ENCODE measurements at places on chromosomes 1 and 21. TPM values are rescaled to one million over a fixed set of nuclear protein-coding genes. Genes with fewer than 3 reads are reported as not detected.

DNA sequence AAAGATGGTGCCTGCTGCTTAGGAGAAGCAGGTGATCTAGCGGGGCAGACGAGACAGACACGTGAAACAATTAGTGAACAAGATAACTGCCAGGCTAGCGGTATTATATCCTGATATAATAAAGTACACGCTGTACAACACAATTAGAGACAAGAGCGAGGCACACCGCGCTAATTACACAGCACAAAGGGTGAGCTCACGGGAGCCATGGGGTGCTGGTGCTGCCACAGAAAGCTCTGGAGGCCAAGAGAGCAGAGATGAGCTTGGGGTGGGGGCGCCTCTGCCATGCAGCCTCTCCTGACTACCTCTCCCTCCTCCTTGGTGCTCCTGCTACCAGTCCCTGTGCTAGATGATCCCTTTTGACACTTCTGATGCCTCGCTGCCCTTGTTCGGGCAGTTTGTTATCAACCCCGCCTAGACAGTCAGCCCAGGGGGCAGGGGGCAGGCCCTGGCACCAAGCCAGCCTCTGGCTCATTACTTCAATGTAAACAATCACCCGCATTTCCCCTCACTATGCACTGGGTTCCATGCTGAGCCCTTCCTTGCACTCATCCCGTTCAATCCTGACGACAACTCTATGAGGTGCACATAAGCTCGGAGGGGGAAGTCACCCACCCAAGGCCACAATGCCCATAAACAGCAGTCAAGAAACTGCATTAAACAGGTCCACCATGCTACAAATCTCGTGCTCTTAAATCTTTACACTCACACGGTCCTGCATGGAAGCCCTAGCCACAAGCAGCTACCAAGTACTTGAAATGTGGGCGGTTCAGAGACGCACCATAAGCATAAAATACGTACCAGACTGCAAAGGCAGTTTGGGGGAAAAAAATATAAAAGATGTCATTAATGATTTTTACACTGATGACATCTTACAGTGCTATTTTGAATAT, 103.0 kb downstream of the SSBP3 start:
- peak; percentile 57 for DNase-seq

GRCh38 chr21:41717573-41718330, 49.1 kb downstream of the RIPK4 start:
- no peak for DNase-seq

- DNase-seq = no peak
Observed at GRCh38 chr1:156517748-156518147, 17.2 kb upstream of the MEF2D start.

DNA sequence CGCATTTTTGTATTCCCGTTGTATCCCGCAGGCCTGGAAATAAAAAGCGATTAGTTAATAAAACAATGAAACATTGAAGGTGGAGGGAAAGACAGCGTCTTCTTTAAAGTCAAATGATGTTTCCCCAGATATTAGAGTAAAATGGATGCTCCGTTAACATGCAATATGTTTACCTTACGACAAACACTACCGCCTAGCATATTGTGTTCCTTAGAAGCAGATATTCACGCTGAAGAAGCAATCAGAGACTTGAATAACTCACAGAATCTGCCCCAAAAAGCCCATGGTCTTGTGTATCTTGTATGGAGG, 583 bp upstream of the B4GALT3 start:
- DNase-seq = no peak

DNA sequence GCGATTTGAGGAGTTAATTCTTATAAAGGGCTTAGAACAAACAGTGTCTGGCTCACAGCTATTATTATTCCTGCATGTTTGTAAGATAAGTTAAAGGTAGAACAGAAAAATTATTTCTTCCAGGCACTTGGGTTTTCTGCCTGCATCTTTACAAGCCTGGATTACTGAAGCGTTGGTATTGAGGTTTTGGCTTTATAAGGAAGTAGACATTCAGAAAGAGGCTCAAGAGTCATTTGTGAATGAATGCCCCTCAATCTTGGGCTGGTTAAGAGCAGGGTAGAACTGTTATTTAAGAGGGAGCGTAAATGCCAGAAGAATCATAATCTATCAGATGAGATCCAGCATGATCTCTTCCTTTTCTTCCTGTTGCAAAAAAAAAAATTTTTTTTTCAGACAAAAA, 77.3 kb upstream of the ARID1A start:
- no peak for DNase-seq

- no peak for DNase-seq
Observed at GRCh38 chr1:155327981-155328380, 7.3 kb downstream of the RUSC1 start.

- no peak for DNase-seq
Observed at GRCh38 chr1:46166521-46167462, 8.1 kb upstream of the TSPAN1 start.

DNA sequence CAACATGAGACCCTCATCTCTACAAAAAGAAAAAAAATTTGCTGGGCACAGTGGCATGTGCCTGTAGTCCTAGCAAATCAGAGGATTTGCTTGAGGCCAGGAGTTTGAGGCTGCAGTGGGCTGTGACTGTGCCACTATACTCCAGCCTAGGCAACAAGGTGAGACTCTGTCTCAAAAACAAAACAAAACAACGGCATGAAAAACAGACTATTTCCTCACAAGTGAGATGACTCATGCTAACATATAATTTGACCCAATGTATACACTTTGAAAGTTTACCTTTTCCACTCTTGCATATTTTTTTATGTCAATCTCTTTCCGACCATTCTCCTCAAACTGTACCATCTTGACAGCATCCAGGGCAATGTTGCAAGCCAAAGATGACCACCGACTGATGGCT, 17.5 kb downstream of the CCT3 start:
- no peak for DNase-seq

GRCh38 chr1:53413175-53414001, 45.8 kb upstream of the DMRTB1 start:
- DNase-seq = no peak

GRCh38 chr1:40694353-40694874, 2.9 kb downstream of the NFYC start:
- no peak for DNase-seq

- DNase-seq = no peak
Observed at GRCh38 chr21:15742052-15742670, 12.4 kb downstream of the USP25 start.

DNA sequence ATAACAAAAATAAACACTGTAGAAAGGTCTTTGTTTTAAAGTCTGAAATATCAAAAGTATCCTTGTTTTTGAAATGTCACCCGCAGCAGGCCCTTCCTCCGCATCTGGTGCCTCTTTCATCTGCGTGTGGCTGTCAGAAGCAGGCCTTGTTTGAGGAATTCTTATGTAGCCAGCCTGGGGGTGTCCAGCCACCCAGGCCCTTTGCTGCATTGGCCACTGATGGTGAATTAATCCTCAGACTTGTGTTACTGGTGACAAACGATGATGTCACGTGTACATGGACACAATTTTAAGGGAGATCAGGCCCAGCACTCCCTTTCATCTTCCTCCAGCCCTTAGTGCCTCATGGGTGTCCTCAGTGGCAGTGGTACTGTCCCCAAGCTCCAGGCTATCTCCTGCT, 208.0 kb upstream of the GALNT2 start:
- DNase-seq = no peak

DNA sequence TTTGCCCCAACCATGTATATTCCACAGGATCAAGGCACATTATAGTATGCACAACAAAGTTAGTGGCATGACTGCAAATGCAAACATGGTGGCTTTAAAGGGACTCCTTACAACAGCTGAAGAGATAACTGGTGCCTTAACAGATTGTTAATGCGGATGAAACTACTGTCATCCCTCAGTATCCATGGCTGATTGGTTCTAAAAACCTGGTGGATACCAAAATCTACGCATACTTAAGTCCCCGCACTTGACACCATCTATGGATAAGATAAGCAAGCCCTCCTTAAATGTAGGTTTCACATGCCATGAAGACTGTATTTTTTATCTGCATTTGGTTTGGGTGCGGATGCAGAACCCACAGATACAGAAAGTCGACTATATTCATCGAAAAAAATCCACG, 73.5 kb downstream of the ZNF644 start:
- DNase-seq = no peak

DNA sequence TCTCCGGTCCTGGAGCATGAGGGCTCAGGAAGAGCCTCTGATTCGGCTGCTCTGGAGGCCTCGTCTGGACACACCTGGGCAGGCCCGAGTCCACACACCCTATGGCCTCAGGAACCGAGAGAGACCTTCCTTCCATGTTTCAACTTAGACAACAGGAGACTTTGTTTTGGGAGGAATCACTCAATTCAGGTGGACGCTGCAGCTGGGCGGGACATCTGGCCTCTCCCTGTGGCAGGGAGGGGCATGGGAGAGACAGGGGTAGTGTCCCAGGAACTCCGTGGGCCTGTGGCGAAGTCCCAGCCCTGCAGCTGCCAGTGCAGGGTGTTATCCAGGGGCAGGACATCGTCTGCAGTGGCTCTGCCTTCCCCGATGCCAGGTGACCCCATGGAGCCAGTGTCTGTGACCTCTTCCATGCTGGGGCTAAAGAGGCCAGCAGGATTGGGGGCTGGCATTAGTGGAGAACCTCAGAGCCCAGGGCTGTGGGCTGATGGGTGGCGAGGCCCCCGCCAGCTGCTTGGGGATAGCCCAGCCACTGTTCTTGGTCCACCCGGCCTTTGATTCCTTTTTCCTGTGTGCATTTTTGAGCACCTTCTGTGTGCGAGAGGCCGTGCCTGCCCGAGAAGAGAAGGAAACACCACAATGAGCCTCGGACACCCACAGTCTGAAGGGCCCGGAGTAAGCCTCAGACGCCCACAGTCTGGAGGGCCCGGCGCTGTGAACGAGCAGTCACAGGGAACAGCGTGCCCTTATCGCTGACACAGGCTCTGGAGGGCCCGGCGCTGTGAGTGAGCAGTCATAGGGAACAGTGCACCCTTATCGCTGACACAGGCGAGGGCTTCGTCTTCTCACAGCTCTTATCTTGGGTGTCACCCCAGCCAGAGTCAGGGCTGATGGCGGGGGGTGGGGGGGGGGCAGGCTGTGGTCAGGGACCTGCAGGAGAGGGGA, 6.2 kb downstream of the COL18A1 start:
- DNase-seq = peak; percentile 65

DNA sequence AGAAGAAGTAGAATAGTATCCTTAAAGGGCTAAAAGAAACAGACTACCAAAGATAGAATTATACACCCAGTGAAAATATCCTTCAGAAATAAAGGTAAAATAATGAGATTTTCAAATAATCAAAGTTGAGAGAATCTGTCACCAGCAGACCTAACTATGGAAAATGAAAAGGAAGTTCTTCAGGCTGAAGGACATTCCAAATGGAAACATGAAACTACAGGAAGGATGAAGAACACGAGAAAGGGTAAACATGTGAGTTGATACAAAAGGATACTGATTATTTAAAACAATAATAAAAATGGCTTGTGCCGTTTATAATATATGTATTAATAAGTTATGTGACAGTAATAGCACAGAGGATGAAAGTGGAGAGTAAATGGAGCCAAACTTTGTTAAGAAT, 57.1 kb upstream of the SLFNL1 start:
- no peak for DNase-seq

DNA sequence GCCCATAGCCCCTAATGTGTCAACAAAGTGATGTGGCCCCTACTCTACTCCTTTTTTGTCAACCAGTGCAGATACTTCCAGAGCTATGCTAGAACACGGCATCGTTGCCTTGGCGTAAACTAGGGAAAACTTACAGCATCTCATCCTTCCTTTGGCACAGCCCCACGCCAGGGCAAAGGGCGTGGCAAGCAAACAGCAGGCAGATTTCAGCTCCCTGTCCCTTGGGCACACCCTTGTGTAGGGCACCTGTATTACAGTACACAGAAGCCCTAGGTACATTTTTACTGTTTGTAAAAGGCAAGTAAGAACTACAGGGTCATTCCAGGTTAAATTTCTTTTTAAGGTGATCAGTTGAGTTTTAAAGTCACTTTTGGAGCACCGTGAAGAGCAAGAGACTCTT, 29.3 kb downstream of the PRDX6 start:
- peak; percentile 30 for DNase-seq

DNA sequence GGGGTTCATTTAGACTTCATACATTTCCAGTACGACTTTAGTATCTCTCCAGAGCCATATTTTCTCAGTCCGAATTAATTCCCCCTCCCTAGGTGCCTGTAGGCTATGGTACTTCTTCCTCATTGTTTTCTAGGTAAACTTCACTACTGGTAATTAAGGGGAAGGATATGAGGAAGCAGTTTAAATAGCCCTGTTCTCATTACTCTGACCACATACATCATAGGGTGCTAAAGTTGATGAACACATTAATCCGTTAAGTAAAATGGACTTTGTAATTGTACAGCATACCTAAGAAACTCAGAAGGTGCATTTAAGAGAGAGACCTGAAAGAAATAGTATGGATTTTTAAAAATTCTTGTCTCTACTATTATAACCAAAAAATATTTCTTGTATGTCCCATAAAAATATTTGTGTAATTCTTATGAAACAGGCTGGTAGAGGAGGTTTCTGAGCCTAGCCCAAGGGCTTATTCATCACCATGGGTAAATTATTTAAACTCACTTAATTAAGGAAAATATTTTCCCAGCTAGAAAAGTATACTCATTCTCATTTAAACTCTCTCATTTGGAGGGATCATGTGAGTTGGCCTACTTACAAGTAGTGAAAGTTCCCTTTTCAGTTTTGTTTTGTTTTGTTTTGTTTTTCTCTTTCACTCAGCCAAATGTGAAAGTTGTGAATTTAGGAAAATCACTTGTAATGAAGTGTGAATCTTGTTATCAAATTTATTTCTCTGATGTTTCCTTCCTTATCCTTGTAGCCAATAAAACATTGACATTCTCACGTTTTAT, 2.0 kb downstream of the PRMT6 start:
- peak; percentile 1 for DNase-seq

GRCh38 chr1:59378621-59379370, 81.9 kb downstream of the FGGY start:
- DNase-seq = no peak

- no peak for DNase-seq
Observed at GRCh38 chr21:44391345-44392091, 38.1 kb downstream of the TRPM2 start.

DNA sequence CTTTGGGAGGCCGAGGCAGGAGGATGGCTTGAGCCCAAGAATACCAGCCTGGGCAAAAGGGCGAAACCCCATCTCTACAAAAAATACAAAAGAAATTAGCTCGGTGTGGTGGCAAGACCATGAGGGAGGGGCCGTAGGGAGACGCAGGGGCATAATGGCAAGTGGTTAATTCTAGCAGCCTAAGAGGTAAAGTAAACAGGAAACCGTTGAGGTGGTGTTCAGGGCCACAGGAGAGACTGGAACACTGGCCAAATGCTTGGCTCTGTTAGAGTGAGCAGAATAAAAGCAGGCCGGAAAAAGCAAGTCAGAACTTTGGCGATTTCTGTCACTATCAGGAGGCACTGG, 89.2 kb downstream of the RIPK4 start:
- no peak for DNase-seq

Gene CRYAA
- polyA plus RNA-seq = not detected

Gene AGL
- polyA plus RNA-seq = 7.8 TPM

Gene MASP2
- polyA plus RNA-seq = not detected

Gene AGMAT
- 22.1 TPM for polyA plus RNA-seq

Gene C1orf115
- 456 TPM for polyA plus RNA-seq

Gene SPRR5
- not detected for polyA plus RNA-seq

Gene S100A12
- polyA plus RNA-seq = 6.7 TPM

Gene NUDC
- polyA plus RNA-seq = 60.1 TPM

Gene DNASE2B
- polyA plus RNA-seq = 0.09 TPM

Gene GIPC2
- polyA plus RNA-seq = 30.1 TPM

Gene RIPPLY3
- polyA plus RNA-seq = 0.07 TPM

Gene DNTTIP2
- polyA plus RNA-seq = 43.2 TPM

Gene HOOK1
- 38.9 TPM for polyA plus RNA-seq

Gene SLC6A17
- not detected for polyA plus RNA-seq

Gene LRRC71
- 0.07 TPM for polyA plus RNA-seq

Gene LMOD1
- 2.5 TPM for polyA plus RNA-seq

Gene ZC3H12A
- 16.8 TPM for polyA plus RNA-seq

Gene SPRR2E
- 2.2 TPM for polyA plus RNA-seq

All from small intestine (tissue), 16 donors.